ENCODE measurements at places on chromosomes 5 and 9.

DNA sequence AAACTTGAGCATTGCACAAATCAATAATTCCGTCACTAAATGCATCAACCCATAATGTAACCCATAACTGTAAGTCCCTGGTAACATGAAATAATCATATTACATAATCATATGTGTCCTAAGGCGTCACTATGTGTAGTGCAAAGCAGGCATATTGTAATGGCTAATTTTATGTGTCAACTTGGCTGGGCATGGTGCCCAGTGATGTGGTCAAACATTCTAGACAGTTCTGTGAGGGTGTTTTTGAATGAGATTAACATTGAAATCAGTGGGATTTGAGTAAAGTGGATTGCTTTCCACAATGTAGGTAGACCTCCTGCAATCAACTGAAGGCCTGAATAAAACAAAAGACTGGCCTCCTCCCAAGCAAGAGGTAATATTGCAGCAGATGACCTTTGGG, 794.4 kb upstream of the ACO1 start:
- DNase-seq: no peak

DNA sequence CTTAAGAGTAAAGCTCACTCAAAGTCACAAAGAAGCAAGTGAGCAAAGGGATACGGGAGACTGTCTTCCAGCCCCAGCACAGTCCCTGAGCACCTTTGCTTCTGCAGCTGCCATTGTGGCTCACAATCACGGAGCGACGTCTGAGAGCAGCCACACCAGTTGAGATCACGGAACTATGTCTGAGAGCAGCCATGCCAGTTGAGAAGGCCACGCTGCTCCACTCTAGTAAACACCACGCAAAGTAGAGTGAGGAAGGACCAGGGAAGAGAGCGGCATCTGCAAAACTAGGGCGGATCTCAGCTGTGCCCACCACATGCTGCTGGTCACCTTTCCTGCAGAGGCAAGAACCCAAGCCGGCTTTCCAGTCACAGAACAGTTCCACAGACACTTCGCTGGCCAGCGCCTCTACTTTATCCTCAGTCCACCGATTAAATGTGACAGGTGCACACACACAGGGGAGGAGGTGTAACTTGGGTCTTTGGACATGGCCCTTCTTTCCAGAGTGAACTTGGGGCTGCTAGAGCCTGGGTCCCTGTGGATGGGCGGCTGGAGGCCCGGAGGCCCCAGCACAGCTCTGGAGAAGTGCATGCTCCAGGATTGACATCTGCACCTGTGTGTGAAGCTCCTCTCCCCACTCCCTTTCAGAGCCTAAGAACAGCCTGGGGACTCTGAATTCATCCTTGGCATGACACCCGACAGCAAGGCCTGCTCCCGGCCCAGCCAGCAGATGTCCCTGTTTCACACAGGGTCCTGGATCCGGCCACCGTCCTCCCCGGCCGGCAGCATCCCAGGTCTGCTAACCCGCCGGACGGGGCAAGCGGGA, 324.9 kb upstream of the IRX4 start:
- no peak for DNase-seq

GRCh38 chr9:110745676-110746075, 77.1 kb downstream of the MUSK start:
- no peak for DNase-seq

- no peak for DNase-seq
Observed at GRCh38 chr5:157518963-157519362, 56.6 kb downstream of the ADAM19 start.

GRCh38 chr9:124347968-124348358, 67.3 kb downstream of the PSMB7 start:
- DNase-seq: no peak

DNA sequence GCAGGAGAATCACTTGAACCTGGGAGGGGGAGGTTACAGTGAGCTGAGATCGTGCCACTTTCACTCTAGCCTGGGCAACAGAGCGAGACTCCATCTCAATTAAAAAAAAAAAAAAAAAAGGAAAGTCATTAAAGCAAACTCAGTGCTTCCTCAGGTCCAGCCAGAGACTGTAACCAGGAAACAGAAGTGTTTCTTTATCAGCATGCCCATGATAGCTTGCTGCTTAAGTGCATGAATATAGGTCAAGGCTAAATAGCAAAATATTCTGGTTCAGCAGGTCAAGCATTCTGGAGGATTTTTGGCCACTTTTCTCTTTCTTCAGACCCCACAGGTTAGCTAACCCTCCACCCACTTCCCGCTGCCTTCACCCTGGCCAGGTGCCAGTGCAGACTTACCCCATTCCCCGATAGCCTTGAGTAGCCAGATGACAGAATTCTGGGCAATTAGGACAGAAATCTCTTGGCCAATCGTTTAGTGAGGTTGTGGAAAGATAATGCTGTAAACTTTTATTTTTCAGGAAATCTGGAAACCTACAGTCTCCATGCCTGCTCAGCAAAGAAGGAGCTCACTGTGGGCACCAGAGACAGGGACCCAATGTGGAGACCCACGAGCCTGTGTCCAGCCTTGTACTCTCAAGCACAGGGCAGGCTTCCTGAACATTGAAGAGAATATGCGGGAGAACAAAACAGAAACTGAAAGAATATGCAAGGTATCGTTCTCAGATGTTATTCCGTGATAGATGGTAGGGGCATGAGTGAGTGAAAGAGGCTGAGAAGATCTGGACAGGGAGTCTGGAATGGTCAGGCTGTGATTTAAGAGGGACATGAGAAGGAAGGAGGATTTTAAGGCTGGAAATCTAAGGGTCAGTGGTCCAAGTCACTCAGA, 4.2 kb upstream of the UGT3A2 start:
- DNase-seq: no peak

DNA sequence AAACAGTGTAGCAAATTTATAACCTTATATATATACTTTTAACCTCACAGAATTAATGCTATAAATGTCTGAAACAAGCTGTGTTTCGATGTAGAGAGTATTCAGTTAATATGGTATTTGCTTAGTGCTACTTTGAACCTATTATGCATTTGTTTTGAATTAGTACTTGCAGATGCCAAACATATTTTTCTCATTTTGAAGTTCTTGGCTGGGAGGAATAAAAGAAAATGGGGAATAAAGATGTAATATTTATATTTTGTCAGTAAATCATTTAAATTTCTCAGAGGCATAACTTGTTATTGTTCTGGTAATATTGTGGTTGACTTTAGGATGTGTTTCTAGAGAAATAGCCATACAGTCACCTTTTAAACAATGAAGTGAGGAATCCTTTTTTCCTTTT, 175.9 kb upstream of the IZUMO3 start:
- no peak for DNase-seq

DNA sequence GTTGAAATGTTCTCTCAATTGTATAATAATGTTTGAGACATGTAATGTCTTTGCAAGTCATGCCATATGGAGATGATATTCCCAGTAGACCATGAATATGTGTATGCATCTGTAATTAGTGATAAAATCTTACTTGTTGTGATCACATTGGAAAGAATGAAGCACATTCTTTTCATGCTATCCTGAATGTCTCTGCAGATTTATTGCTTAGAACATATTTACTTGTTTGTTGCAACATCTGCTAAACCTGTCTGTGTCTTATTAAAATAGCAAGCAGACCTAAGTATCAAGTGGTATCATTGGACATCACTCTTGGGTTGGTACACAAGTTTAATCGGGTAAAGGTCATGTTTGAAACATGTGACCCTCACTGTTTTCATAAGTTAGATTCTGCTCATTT, 265.5 kb upstream of the CD180 start:
- DNase-seq: no peak

GRCh38 chr9:131191857-131192256, 66.5 kb downstream of the NUP214 start:
- no peak for DNase-seq

GRCh38 chr5:120843390-120843980, 379.4 kb downstream of the PRR16 start:
- DNase-seq: no peak

GRCh38 chr5:73606206-73606753, 19.7 kb upstream of the ARHGEF28 start:
- no peak for DNase-seq

GRCh38 chr9:26975728-26976707, 19.8 kb downstream of the IFT74 start:
- no peak for DNase-seq

DNA sequence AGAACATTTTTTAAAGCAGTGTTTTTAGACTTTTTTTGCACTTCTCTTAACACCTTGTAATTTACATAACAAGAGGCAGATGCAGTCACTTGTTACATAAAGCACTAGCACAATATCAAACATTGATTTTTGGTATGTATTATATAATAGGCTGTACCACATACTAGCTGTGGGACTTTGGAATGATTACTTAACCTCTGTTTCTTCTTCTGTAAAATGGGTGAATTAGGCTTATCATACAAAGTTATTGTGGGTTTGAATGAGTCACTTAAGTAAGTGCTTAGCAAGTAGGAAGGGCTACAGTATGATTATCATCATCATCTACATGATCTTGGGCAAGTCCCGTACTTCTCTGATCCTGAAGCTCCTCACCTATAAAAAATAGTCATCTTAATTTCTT, 2.1 kb downstream of the FAM81B start:
- no peak for DNase-seq

DNA sequence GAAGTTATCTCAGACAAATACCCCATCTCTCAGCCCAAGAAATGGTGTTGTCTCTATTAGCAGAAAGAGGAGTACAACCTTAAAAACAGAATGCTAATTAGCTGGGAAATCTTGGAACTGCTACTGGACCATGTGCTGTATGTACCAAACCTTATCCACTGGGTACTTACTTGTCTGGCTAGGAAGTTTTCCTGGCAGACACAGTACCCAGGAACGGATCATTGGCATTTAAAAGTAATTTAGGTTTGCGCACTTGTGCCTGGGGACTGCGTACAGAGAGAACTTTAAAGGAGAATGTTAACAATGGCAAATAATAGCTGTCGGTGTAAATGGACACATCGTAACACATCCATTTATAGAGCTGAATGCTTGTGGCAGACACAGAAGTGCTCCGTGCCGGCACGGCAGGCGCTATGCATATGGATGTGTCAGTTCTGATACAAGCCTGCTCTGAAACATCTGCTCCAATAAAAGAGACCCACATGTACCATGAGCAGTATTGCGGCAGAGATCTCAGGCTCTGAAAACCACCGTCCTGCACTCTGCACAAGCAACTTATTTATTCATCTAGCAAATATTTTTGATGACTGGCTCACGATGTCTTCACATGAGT, 290.6 kb upstream of the PANK3 start:
- DNase-seq: no peak

GRCh38 chr5:38892363-38892762, 46.6 kb downstream of the OSMR start:
- no peak for DNase-seq

DNA sequence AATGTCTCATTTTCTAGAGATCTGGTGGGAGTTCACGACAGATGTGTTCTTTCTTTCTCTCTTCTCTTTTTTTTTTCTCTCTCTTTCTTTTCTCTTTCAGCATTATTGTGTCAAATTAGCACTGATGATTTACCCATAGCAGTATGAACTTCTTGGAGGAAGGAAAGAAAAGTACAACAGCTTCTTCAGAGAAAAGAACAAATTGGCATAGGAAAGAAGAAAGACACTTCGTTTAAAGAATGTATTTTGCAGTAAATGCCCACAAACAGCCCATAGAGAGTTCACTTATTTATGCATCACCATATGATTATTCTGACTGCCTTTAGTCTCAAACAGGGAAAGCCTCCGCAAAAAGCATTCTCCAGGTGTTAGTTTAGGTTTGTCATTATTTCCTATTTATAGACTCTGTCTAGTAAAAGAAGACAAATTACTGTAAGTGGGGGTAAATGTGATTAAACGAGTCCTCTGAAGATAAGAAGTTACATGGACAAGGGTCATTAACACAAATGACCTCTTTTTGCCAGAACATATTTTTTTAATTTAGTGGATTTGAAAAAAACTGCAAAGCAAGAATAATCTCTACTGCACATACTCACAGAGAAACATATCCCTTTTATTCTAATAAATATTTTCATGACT, 68.0 kb downstream of the POU5F2 start:
- DNase-seq: no peak

GRCh38 chr5:92560698-92561401, 1020.2 kb downstream of the NR2F1-AS1 start:
- no peak for DNase-seq

- DNase-seq: no peak
Observed at GRCh38 chr5:155394727-155395126, 381.2 kb downstream of the KIF4B start.

DNA sequence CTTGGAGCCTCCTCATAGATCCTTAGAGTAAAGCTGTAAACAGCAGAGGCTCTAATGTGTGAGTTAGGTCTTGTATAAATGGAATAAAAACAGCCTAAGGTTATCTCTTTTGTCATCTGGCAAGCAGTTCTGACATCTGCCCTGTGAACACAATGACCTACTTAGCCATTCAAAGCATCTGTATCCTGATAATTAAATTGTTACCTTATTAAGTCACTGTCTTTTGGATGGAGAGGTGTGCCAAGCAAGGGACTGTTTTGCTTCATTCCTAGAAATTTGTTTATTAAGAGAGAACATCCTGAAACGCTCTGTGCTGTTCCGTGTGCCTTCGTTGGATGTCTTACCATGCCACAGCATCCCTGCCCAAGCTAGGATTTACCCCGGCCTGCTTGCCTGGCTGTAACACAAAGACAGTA, 1.5 kb downstream of the LSM11 start:
- no peak for DNase-seq

DNA sequence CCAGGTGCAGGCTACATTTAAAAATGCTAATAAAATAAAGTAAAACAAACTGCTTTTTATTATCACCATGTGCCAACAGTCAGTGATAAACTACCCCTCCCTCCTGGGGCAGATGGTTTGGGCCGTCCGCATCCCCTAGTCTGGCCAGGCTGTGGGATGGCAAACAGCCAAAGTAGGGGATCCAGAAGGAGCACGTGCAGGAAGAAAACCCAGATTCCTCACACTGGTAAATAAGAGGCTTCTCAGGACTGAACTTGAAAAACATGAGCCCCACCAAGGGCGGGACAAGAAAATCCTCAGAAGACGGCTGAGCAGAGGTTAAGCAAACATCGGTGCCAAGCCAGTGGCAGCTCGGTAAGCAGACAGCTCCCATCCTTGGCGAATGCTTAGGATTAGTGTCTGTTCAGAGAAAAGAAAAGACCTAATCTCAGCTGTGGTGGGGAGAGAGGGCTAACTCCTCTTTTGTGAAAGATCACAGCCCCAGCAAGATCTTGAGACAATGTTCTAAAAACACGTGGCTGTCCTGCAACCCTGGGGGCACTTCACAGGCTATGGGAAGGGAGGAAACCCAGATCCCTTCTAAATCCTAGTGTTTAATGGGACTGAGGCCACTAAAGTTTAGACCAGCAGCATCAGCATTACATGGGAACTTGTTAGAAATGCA, 46.5 kb upstream of the GDNF start:
- DNase-seq: no peak

DNA sequence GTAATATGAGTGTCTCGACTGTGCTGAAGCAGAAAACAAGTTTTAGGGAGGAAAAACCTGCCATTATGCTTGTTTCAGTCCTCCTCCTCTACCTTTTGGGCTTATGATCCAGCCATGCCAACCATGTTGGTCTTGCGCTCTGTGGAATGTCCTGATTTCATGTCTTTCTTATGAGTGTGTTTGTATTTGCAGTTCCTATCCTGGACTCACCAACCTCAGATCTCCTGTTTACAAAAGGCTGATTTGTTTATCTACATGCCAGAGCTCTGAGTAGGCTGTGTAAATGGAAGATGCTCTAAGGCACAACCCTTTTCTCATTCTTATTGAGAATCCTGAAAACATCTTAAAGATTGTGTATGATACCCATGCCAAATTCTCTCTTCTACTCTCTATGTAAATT, 138.6 kb downstream of the ARHGEF28 start:
- DNase-seq: no peak

Data from 8988T (cell line).